ENCODE measurements at places on chromosomes 12 and 14. TPM values are rescaled to one million over a fixed set of nuclear protein-coding genes. Genes with fewer than 3 reads are reported as not detected.

DNA sequence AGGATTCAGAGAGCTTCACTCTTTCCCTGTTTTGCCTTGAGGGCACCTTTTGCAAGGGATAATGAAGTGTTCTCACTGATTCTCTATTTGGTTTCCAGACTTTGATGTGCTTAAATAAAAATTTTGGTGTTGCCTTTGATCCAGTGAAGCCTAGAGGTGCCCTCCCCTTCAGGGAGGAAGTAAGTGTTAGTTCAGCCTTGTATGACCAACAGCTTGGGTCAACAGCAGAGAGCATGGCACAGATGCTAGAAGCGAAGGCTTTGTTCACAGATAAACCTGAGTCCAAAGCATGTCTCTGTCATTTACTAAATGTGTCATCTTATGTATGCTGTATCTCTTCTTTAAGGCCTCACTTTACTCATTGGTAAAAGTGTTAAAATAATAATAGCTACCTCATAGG is 52.8 kb upstream of the STXBP6 start:
- no peak for DNase-seq
- no peaks in the 10 kb centered on the region for H3K4me1 ChIP-seq
- H3K4me3 ChIP-seq: no peak overlapping the region
- H3K27me3 ChIP-seq: no peaks in the 10 kb centered on the region

Gene PGF
- total RNA-seq: 0.09 TPM

DNA sequence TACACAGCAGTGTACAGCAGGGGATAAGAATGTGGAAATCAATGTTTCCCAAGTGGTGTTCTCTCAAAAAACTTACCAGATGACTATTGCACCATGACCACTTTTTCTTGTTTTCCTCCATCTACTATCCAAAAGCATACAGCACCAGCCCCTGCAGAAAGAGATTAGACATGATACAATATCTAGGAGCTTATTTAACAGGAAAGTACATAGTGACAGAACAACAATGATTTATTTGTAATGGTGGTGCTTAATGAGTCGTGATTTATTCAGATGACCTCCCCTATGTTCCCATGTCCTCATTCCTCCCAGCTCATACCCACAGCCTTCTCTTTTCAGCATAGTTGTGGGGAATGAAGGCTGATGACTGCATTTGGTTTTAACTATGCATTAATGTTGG is 413.6 kb downstream of the BTG1 start:
- H3K27me3 ChIP-seq: no peaks in the 10 kb centered on the region
- H3K4me1 ChIP-seq: no peaks in the 10 kb centered on the region
- no peak overlapping the region for H3K27ac ChIP-seq

Gene SPIC
- not detected for total RNA-seq

DNA sequence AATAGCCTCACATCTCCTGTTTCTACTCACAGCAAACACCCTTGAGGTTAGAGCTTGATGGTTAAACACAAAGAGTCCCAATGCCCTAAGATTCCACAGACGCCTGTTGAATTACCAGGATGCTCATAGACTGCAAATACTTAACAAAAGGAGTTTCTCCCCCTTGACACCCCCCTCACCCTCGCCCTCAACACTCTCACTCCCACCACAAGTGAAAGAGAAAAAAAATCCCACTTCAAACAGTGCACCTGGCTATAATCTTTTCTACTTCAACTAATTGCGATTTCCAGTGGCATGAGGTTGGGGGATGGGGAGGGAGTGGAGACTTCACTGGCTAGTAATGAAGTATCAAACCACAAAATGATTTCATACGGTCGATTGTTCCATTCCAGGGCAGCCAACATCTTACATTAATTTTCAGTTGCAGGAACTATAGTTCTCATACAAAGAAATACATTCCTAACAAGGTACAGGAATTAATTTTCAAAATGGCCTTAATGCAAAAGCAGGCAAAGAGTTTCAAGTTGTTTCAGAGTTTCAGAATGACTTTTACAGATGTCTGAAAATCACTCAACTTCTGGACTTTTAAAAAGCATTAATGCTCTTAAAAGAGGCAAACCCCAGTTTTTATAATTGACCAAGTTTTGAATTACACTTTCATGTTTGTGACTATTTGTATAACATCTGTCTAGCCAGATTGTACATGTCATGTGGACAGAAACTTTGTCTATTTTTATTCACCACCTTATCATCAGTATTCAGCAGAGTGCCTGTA is 390.7 kb downstream of the C12orf75 start:
- H3K27me3 ChIP-seq: no peaks in the 10 kb centered on the region
- no peak for DNase-seq
- H3K4me3 ChIP-seq: no peak overlapping the region
- no peaks in the 10 kb centered on the region for H3K36me3 ChIP-seq

GRCh38 chr12:110312581-110313360 is 31.7 kb downstream of the ATP2A2 start:
- no peak for DNase-seq
- peaks cover 25% of the 10 kb centered on the region for H3K4me1 ChIP-seq
- H3K27ac ChIP-seq: peak overlapping the region; percentile 15
- peaks cover 18% of the 10 kb centered on the region for H3K36me3 ChIP-seq

GRCh38 chr12:61538951-61539350 is 721.3 kb upstream of the USP15 start:
- H3K36me3 ChIP-seq: no peaks in the 10 kb centered on the region
- no peaks in the 10 kb centered on the region for H3K27me3 ChIP-seq

DNA sequence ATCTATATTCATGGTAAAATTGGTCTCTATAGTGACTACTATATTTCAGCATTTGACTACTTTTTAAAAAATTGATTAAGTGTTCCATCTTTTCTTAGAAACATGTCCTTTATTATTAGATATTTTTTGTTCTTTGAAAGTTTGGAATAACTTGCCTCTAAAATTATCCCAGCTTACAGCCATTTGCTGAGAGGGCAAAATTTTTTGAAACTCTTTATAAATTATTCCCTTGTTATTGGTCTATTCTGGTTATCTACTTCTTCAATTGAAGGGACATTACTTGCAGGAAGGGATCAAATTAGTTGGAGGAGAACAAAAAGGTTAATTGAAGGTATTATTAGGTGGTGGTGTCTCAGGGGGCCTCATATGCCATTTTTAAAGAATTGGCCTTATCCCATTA is 184.1 kb downstream of the TTC6 start:
- no peak overlapping the region for H3K4me3 ChIP-seq
- H3K36me3 ChIP-seq: no peaks in the 10 kb centered on the region
- DNase-seq: no peak
- H3K27ac ChIP-seq: no peak overlapping the region
- H3K27me3 ChIP-seq: peaks cover 3% of the 10 kb centered on the region

Data from T-cell (primary cell).